Stimulated activated CD4-positive, alpha-beta T cell treated with anti-CD3 and anti-CD28 coated beads, Interleukin-15, amount 100 ng/mL, for 24 hours (primary cell): ENCODE measurements at places on chromosomes 1 and 21.

DNA sequence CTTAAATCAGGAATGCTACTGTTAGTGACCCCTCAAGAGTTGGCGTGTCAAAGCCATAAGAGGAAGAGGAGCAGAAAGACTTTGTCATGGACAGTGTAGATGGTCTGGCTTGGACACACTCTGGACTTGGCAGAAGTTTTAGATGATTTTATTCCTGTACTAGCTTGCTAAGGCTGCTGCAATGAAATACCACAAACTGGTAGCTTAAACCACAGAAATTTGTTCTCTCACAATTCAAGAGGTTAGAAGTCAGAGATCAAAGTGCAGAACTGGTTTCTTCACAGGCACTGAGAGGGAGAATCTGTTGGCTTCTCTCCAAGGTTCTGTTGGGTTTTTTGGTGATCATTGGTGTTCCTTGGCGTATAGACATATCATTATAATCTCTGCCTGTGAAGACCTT is 869.8 kb upstream of the B3GALT2 start:
- DNase-seq, result no peak

- no peak for DNase-seq
These were observed 12.0 kb downstream of the PKP1 start for GRCh38 chr1:201295346-201295745.

- DNase-seq, result no peak
These were observed 63.6 kb downstream of the CDK18 start for GRCh38 chr1:205568135-205568468.

- no peak for DNase-seq
These were observed 13.3 kb upstream of the PCBP3 start for GRCh38 chr21:45630066-45630694.

GRCh38 chr1:167713330-167714081 is 8.3 kb upstream of the MPZL1 start:
- DNase-seq, result peak; percentile 32

DNA sequence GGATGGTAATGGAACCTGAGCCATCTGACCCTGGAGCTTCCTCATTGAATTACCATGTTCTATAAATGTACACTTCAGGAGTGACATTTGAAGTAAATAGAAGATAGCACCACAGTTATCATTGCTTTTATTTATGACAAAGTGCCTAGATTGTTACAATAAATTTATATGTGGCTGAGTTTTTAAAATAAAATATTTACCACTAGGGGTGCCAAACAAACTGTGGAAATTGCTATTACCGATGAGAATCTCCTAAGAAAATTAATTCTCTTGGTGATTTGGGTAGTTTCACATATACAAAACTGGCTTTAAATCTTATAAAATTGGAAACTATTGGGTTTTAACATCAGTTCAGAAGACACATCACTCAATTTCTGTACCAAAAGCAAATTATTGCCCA is 1.4 kb upstream of the TNR start:
- DNase-seq, result no peak

GRCh38 chr1:45393718-45394302 is 53.6 kb upstream of the MUTYH start:
- DNase-seq, result peak; percentile 6

DNA sequence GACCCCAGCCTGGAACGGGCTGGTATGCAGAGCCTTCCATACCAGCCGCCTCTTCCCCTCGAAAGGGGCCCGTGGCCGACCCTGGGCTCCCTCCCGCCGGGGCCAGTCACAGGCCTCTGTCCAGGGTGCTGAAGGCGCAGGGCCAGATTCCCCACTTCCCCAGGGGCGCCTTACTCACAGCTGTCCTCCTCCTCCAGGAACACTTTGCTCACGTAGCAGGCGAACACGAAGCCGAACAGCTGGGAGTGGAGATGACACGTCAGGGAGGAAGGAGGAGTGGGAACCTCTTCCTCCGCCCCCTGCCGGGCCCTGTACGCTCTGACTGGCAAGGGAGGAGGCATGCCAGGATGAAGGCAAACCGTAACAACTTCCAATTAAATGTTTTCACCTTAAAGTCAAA is 57.3 kb downstream of the NKAIN1 start:
- DNase-seq, result peak; percentile 63

DNA sequence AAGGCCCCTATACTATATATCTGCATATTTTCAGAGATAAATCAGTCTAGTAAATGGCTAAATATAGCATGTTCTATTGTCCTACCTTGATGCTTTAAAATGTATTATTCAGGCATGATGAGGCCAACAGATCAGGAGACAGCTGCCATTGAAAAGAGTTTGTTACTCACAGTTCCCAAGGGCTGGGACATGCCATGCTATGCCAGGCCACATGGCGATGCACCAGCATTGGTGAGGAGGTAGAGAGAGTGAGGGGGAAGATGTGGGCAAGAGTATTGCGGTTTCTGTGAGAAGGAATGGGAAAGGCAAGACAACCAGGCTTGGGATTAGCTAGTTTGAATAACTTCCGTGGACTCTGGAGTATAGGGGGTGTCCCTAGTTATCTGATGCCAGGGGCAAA is 316.5 kb downstream of the DISC1 start:
- DNase-seq, result no peak
